HT-29 (cell line): ENCODE measurements at places on chromosomes 4 and X.

- DNase-seq, result no peak
Observed at GRCh38 chrX:141924293-141924692, 20.6 kb downstream of the MAGEC1 start.

DNA sequence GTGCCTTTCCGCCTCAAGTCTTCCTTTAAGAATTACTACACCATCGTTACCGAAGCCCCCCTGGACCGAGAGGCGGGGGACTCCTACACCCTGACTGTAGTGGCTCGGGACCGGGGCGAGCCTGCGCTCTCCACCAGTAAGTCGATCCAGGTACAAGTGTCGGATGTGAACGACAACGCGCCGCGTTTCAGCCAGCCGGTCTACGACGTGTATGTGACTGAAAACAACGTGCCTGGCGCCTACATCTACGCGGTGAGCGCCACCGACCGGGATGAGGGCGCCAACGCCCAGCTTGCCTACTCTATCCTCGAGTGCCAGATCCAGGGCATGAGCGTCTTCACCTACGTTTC lies 2.2 kb downstream of the PCDH10 start:
- no peak for DNase-seq

GRCh38 chrX:26722666-26723428 lies 506.9 kb downstream of the MAGEB5 start:
- DNase-seq, result no peak

- no peak for DNase-seq
Observed at GRCh38 chrX:87728024-87728423, 210.4 kb downstream of the KLHL4 start.

DNA sequence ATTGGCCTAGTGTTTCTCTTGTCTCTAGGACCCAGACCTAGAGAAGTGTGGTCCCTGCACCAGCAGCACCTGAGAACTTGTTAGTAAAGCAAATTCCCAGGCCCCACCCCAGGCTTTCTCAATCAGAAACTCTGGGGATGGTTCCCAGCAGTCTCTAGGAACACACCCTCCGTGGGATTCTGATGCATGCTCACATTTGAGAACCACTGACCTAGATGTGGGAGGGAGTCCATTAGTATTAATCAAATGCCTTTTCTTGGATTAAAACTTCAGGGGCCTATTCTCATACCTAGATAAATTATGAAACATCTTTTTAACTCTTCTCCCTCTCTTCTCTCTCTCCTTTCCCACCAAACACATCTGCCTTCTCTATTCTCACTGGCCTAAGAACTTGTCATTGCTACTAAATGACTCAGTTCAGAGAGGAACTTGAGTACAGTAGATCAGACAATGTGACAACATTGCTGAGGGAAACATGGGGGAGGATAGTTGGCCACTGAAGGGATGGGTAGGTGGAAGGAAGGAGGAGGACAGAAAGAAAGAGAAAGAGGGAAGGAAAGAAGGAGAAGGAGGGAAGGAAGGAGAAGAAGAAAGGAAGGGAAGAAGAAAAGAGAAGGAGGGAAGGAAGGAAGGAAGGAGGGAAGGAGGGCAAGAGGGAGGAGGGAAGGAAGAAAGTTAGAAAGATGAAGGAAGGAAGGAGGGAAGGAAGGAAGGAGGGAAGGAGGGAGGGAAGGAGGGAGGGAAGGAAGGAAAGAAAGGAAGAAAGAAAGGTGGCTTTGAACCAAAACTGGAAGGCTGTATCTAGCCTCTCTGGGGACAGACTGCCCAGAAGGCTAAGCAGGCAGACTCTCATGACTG lies 132.7 kb upstream of the MAP3K15 start:
- no peak for DNase-seq

- DNase-seq, result no peak
Observed at GRCh38 chr4:3176367-3177229, 72.4 kb upstream of the MSANTD1 start.

DNA sequence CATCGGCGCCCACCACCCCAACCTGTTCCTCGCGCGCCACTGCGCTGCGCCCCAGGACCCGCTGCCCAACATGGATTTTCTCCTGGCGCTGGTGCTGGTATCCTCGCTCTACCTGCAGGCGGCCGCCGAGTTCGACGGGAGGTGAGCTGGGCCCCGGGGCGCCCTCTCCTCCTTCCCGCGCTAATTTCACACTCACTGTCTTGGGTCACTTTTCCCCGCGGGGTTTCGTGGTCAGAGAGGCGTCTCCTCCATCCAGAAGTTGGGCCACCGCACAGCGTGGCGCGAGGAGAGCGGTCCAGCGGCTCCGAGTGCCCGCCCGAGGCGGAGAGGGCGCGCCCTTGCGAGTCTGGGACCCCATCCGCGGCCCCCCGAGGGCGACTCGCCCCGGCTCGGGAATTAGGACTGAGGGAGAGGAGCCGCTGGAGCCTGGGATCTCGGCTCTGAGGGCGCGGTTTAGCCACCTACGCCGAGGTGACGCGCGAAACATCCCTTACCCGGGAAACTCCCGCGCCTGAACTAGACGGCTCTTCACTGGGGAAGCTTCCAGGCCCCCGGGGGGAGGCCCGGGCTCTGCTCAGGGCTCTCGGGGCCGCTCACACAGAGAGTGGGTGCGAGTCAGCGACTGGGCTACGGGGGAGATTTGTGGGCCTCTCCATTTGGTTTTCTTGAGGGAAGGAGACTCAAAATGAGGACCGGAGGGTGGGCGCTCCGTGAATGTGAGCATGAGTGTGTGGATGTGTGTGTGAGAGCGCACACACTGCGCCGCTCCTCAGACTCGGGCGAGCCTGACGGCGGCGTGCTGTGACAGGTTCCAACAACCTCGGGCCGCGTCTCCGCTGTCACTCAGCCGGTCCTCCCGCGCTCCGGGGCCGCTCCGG lies 551 bp downstream of the NPNT start:
- DNase-seq, result peak; percentile 66

DNA sequence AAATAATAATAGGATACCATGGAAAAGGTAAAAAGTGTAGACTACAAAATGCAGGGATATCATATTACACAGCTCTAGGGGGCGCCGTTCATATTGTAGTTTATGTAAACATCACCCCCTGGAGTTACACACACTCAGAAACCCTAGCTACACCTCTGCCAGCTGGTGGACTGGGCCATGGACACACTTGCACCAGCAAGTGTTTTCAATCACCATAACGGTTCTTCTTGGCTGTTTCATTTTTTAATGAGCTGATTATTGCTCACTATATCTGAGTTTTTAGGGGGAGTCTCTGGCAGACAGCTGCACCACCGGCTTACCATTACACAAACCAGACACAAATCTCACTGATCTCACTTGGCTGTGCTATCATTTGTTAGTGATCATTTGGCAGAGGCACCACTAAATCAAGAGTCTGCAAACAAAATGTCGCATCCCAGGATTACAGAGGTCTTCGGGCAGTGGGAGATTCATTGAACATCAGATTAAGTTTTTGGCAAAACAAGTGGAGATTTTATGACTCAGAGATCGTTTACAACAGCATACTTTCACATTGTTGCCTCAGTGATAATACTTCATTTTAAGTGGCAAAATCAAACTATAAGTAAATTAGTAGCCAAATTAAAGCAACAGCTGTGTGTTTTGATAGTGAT lies 185.7 kb downstream of the UNC5C start:
- DNase-seq, result peak; percentile 10

- DNase-seq, result peak; percentile 61
Observed at GRCh38 chr4:3780347-3781171, 14.4 kb downstream of the ADRA2C start.

- DNase-seq, result no peak
Observed at GRCh38 chr4:128358231-128358912, 70.8 kb upstream of the PGRMC2 start.

DNA sequence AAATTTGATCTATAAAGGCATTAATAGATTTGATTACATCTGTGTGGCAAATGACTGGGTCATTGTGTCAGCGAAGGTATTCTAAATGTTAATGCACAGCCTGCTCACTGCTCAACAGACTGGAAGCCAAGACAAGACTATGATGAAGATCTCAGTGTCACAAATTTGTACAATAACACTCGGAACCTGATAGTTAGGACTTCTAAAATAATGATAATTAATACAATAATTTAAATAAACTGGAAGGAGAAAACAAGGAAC lies 217.4 kb downstream of the CENPC start:
- DNase-seq, result no peak

DNA sequence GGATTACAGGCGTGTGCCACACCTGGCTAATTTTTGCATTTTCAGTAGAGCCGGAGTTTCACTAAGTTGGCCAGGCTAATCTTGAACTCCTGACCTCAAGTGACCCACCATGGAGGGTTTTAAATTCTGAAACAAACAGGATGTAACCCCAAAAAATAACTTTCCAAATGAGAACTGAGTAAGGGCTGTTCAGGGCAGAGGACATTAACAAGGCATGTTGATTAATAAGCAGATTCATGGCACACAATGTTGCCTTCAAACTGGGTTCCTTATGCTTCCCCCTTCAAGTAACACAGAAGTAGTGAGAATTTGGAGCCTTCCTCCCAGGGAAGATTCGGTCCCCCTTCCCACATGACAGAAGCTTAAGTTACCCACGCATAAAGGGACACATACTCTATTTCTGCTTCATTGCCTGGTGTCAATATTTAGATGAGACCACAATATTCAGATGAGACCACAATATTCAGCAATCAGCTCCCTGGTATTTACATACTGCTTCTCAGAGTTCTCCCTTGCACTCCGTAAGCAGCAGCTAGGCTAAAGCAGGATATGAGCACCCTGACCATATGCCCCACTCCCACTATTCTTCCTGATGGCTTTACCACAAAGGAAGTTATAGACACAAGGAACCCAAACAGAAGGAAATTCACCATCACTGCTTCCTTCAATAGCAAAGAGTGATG lies 21.4 kb downstream of the GRSF1 start:
- DNase-seq, result no peak

DNA sequence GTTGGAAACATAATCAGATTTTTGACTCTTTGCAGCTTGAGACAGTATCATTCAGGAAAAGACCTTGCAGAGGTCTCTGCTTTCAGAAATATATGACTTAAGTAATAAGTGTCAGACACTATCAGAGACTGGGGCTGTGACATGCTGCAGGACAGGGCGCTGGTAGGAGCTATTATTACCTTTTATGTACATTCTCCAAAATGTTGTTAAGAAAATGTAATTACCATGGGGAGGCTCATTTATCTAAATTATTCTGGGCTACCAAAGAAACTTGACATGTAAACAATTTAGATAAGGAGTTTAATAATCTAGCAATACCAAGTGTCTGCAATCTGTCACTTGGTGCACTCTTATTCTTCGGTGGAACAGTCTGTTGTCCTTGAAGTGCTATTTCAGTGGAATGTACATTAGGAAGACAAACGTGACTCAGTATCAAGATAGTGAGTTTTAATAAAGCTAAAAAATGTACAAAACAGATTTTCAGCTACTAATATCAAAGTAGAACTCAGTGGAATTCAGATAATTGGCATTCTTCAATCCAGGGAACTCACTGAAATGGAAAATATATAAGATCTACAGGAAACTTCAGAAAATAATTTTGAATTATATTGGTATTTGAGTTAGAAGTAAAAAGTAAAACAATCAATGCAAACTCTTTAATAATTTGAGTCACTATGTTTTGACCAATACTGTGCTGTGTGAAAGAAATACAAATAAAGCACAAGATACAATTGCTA lies 214.5 kb downstream of the KCNIP4 start:
- no peak for DNase-seq

DNA sequence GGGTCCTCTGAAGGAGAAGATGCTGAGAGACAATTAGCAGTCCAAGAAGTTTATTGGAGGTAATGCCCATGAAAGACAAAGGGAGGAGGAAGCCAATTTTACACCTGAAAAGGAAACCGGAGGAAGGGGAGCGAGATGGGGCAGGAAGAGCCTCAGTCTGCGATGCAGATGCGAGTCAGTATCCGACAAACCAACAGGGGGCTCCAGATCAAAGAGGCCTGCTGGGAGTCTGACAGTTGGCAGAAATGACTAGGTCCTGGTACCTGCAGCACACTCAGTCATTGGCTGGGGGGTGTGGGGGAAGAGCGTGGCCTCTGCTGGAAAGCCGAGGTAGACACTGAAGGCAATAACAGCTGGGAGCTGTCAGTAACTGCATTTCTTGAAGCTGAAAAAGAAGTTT lies 231.1 kb upstream of the CENPE start:
- DNase-seq, result no peak

- DNase-seq, result no peak
Observed at GRCh38 chr4:131288441-131288840, 1860.7 kb upstream of the PCDH10 start.

DNA sequence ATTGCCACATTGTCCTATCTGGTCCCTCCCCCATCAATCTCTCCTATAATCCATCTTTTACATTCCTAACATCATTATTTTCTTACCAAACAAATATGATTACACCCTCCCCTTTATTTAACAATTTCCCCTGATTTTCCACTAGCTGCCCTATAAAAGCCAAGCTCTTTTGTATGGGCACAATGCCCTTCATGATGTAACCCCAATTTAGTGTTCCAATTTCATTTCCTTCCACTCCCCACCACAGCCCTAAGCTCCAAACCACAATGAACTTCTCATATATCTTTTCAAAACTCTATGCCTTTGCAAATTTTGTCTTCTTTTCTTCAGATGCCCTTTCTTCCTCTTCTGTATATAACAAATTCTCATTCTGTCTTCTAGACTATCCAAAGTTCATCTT lies 39.5 kb upstream of the PTPN13 start:
- DNase-seq, result no peak

DNA sequence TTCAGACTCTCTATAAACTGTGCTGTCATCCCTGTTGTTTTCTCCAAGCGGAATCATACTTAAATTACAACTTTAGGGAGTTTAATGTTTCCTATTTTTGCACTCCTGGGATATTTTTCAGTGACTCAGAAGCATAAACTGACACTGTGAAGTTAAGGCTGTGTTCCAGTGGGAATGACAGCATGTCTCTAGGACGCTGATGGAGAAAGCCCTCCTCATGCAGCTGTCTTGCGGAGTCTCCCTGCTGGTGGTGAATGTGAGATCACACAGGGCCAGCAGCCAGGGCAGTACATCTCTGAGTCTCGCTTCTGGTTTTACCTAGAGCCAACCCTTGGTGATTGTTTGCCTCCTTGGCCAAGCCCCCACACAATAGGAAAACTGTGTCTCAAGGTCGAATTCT lies 53.3 kb downstream of the NFKB1 start:
- no peak for DNase-seq

DNA sequence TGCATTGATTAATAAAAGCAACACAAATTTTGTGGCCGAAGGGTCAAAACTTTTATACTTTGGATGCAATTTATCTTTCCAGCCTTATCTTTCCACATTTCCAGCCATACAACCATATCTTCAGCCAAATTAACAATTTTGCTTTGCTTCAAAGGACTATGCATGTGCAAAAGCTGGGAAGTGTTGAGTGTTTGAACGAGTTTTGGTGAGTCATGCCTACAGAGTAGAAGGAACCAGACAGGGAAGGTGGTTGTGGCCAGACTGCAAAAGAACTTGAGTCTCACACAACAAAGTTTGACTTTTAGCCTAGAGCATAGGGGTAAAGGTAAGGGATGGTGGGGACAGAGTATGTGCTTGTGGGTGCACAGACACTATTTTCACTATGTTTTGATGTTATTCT lies 53.0 kb upstream of the GABRA2 start:
- no peak for DNase-seq

- DNase-seq, result peak; percentile 22
Observed at GRCh38 chrX:110317061-110317819, 645 bp downstream of the AMMECR1 start.
